ENCODE measurements at places on chromosomes 7 and 10. TPM values are rescaled to one million over a fixed set of nuclear protein-coding genes. Genes with fewer than 3 reads are reported as not detected.

EFCAB10 gene
- total RNA-seq, result not detected

- peak; percentile 28 for DNase-seq
Observed at GRCh38 chr7:66952343-66953043, 31.5 kb downstream of the TMEM248 start.

NAT16 gene
- total RNA-seq, result not detected

GRCh38 chr10:80509403-80510161 lies 28.1 kb upstream of the SH2D4B start:
- DNase-seq, result peak; percentile 75

CHST15 gene
- total RNA-seq, result 17.8 TPM

DNA sequence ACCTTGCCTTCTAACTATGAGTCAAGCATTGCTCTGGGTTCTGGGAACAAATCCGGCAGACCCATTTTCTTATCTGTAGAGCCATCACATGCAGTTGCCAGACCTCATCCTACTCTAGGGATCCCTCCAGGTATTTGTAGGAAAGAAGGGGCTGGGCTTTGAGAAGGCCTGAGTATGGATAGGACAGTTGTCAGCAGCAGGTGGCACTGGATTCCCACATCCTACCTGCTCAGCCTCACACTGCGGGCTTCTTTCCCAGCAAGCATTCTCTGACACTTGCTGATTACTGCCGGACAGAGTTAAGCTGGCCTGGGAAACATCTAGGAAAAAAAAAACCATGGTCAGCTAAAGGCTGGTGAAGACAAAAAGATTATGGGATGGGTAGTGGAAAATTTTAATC lies 224.1 kb downstream of the CCSER2 start:
- no peak for DNase-seq

STOX1 gene
- total RNA-seq, result 1.9 TPM

DNA sequence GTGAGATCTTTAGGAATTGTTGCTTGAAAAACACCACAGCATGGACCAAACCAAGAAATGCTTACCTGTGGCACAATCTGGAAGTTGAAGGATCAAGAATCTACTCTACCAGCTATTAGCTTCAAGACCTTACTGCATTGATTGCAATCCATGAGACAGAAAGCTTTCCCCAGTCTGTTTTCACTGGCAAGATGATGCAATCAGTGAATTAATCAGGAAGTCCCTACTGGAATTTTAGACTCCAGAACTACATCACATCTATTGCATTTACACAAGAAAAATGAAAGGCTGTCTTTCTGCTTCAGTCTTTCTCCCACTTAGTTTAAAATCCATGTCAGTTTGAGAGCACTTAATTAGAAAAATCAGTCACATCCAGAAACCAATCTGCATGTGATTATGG lies 191.7 kb downstream of the TFEC start:
- DNase-seq, result no peak

TRIM50 gene
- 0.56 TPM for total RNA-seq

DNA sequence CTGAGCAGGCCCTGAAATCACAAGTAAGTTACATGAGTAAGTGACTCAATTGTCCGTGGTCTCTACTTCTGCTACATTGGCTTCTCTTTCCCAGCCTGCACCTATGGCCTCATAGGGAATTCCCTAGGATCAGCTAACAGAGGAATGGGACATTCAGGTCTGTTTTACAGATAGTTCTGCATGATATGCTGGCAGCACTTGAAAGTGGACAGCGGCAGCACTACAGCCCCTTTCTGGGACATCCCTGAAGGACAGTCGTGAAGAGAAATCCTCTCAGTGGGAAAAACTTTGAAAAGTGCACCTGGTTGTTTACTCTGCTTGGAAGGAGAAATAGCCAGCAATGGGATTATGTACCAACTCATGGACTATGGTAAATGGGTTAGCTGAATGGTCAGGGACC lies 293.1 kb upstream of the CACNA2D1 start:
- DNase-seq, result no peak

MALRD1 gene
- 2.2 TPM for total RNA-seq

DNA sequence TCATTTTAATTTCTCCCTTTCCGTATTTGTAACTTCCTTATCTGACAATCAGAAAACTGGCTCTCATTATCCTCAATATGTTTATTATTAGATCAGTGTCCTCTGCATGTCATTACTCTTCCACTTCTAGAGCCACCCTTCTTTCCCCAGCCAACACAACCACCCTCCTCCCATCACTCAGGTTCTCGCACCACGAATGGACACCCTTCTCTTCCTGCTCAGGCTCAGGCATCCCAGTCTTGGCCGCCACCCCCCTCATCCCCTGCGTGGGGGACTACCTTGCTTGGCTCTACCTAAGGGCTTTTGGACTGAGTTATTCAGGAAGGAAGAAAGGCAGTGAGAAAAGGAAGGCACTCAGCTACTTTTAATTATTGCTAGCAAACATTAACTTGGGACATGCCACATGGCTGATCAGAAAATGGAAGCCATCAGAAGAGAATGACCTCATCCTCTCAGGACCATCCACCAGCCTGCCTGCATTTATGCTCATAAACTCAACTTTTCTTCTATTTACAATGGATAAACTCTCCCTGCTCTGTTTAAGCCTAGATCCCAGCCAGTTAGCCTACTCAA lies 199.9 kb upstream of the PLXNA4 start:
- no peak for DNase-seq

Data from left cardiac atrium (tissue), 4 donors.